ENCODE measurements at places on chromosomes 6 and 20.
A peak's percentile ranks its signal among the peaks of the same experiment; 100 is the strongest.

- DNase-seq: no peak
Measured at GRCh38 chr6:22658934-22659333, 89.6 kb downstream of the HDGFL1 start.

DNA sequence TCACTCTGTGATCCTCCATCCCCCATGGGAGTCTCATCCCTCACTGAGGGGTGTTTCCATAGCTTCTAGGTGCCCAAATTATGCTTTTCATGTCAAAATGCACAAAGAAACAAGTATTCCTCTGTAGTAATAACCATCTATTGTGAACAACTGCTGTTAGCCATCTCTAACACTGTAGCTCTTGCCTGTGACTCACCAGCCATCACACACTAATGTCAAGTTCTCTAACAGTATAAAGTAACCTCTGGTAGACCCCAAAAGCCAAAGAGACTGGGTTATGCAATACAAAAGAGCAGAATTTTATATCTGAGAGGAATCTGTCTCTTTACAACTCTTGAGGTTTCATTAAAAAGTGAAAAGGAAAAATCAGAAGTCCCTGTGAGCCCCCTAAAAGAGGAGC is 25.4 kb upstream of the IYD start:
- DNase-seq: no peak

- DNase-seq: no peak
Measured at GRCh38 chr6:47141171-47141570, 99.0 kb upstream of the ADGRF1 start.

- DNase-seq: no peak
Measured at GRCh38 chr6:52877168-52877567, 32.3 kb downstream of the GSTA3 start.

- DNase-seq: no peak
Measured at GRCh38 chr20:24722586-24722985, 226.5 kb upstream of the CST7 start.

GRCh38 chr6:26123947-26124780 is 36.9 kb downstream of the HFE start:
- DNase-seq: peak; percentile 18

DNA sequence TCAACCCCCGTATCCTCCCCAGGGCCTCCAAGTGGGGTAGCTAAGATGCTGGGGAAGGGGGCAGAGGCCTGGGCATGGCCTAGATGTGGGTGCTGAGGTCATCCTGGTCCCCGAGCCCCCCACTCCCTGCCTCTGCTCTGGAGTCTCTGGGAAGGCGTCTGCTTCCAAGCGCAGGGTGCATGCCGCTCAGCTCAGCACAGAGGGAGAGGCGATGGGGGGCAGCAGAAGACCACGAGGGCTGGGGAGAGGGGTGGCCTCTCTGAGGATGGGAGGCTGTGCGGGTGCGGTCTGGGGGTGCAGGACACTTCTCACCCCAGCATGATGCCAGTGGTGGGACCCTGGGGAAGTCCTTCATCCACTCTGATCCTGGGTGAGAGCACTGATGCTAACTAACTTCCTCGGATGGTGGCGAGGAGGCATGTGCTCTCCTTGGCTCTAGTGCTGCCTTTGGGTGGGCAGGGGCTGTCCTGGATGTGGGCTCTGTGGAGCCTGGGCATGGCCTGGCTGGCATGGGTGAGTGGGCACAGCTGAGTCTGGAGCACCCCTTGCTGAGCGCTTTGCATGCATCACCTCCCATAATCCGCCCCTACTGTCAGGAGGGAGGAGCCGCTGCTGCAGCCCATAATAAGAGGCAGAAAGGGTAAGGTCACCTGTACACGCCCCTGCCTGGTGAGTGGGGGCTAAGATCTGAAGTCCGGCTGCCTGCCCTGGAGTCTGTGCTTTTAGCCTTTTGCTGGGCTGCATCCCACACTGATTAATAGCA is 34.7 kb downstream of the EFCAB8 start:
- DNase-seq: no peak
